ENCODE measurements at places on chromosomes 5 and 9.

DNA sequence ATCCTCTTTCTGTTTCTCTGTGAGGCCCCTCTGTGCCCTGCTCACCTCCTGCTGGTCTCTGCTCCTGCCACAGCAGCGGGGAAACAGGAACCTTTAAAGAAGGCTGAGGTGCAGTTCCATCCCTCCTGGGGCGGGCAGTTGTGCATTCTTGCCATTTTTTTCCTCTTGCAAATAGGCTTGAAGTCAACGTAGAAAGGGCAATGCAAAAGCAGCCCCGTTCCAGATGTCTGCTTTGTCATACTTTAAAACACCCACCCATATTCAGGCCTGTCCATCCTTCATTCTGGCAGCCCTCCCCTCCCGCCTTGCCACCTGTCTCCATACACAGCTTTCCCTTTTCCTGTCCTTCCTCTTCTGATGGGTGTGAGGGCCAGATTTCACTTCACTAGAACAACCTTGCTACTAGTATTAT is 65.4 kb upstream of the KLF9 start:
- DNase-seq: no peak

DNA sequence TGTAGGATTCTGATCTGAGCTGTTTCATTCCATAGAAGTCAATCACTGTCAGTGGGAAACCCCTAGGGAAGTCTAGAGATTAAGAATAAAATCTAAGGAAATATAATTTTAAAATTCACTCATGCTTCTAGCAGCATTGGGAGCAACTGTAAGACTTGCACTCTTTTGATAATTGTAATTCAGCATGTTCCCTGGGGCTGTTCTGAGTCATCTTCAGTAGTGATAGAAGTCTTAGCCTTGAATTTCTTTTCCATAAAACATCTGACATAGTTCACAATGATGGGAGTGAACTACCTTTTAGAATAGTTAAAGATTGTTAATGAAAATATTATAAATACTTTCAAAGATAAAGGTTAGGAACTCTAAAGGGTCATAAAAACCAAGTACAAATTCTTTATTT is 935.8 kb downstream of the DTWD2 start:
- no peak for DNase-seq

GRCh38 chr5:41870627-41871048 is 413 bp upstream of the OXCT1 start:
- DNase-seq: no peak

- no peak for DNase-seq
Measured at GRCh38 chr9:6641961-6642360, 3.6 kb downstream of the GLDC start.

- no peak for DNase-seq
Measured at GRCh38 chr5:103706939-103707682, 144.5 kb upstream of the NUDT12 start.

DNA sequence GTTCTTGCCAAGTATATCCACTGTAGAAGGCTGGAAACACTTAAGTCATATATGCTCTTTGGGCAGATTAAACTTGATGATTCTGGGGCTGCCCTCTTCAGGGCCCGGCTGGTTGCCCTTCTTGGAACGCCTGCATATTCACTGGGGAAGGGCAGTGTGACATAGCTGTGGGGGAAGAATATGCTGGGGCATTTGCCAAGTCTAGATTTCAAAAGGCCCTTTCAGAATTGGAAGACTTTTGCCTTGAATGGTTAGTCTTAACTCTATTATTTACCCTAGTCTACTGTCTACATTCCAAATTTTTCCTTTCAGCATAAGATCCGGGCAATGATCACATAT is 161.2 kb upstream of the PITX1 start:
- DNase-seq: no peak

- no peak for DNase-seq
Measured at GRCh38 chr5:51452562-51452961, 69.3 kb downstream of the ISL1 start.

DNA sequence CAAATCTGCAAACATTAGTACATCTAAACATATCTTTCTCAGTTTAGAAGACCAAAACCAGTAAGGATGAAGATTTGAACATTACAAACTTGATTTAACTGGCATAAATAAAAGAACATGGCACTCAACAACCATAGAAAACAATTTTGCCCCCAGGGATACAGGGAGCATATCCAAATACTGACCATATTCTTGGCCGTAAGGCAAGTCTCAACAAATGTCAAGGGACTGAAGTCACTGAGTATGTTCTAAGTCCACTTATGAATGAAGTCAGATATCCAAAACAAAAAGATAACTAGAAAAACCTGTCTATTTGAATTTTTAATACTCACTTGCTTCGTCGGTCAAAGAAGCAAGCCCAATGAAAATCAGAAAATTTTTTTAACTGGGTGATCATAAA is 14.1 kb downstream of the FEM1C start:
- DNase-seq: no peak

DNA sequence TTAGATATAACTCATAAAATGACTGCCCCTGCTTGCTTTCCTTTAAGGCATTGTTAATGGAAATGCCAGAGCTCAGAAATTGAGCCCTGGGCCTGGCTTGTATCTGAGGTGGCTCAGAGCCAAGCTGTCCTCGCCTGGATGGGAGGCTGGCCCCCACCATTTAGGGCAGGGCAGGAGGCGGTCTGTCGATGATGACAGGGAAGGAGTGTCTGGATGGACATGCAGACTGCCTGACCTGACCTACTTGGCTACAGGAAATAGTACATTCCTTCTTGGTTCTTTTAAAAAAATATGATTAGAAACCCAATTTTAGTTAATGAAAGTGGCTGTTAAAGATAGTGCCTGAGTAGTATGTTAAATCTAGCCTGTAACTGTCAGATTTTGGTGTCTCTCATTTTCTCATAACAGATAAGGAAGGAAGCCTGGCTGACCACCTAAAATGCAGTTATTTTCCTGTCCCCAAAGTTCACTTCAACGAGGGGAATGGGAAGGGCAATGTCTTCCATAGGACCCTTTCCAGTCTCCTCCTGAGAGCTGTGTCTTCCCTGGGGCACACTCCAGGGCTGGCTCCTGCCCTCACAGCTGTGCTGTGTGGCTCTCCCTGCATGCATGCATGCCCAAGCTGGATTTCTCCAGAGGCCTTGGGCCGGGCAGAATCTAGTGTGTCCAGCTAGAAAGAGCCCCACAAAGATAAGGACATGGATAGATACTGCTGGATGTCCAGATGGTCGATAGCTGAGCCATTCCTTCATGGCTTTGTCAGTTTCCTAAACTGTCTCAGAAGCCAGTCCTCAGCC is 42.3 kb downstream of the MACROH2A1 start:
- no peak for DNase-seq

- DNase-seq: peak; percentile 92
Measured at GRCh38 chr9:128218518-128219389, 15.6 kb downstream of the DNM1 start.

- DNase-seq: peak; percentile 61
Measured at GRCh38 chr5:131394128-131394527, 130.3 kb downstream of the CDC42SE2 start.

DNA sequence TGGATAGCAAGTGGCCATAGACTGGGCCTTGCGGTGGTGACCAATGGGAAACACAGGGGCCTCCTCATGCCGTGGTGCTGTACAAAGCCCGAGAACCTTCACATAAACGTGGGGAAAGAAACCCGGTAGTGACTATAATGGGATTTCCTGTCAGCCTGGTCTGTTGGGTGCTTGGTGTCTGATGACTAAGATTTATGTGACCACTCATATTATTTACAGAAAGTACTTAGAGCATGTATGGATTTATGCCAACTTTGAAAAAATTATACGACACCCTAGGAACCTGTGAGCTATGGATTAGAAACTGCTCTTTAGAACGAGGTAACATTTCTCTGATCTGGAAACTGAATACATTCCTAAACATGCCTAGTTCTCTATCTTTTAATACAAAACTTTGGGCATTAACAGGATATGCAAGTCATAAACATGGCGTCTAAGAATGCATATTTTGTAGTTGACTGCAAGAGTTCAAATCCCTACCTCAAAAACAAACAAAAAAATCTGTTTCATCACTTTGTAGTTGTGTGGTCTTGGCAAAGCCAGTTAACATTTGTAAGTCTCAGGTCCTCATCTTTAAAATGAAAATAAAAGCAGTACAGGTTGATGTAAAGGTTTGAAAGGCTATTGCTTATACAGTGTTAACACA is 85.4 kb downstream of the TMEM167A start:
- no peak for DNase-seq

GRCh38 chr9:124749781-124750180 is 21.3 kb downstream of the NR6A1 start:
- no peak for DNase-seq

DNA sequence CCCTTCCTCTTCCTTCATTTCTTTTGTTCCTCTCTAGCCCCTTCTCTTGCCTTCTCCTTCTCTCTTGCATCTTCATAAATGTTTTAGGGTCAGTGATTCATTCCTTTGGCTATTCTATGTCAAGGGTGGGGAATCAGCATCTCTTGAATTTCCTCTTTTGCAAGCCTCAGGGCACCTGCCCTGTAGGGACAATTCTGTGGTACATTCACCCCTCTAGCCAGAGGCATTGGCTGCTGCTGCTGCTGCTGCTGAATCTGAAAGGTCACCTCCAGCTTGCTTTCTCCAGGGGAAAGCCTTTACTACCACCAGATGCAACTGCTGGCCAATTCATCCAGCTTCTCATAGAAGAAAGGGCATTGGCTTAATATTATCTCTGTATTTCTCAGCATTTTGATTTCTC is 87.3 kb downstream of the INSYN2B start:
- no peak for DNase-seq

GRCh38 chr5:146646441-146646840 is 130.5 kb upstream of the GPR151 start:
- no peak for DNase-seq

DNA sequence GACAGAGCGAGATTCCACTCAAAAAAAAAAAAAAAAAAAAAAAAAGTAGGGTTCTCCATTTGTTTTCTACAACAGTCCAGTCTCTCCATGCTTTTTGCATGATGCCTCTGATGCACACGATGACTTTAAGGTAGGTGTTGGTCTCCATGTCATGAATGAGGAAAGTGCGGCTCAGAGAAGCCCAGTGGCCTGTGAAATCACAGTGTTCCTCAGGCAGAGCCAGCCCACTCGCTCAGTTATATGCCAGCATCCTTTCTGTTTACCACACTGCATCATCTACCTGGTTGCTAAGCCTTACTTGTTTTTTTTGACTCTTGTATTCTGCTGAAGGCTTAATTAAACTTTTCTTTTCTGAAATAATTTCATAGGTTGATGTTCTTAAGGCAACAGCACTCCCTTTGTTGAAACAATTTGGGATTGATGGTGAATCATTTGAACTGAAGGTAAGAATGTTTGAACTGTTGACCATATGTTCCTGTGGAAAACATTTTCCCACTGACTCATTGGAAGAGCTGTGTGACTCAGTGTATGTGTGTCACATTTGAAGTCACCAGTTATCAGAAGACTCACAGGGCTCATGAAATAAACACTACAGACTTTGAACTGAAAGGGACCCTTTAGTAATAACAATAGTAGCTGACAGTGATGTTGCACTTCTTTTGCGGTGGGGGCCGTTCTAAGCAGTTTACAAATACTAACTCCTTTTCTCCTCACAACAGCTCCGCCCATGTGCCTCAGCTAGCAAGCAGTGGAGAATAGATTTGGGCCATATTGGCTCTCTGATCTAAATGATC is 40.2 kb downstream of the RCL1 start:
- DNase-seq: peak; percentile 25

DNA sequence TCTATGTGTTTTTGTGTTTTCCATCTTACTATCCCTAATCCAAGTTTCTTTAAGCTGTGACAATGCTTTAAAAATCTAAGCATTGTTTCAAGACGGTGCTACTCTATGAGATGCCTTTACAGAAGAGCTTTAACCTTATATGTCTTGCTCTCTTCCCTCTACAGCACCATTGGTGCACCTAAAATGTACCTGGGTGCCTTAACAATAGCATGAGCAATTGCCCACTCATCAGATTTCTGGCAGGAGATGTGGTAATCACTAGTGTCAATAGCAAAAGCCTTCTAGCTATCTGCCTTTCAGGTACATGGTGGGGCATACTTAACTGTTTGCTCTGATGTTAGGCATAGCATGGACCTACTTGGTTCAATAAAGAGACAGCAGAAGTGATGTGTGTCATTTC is 222.3 kb upstream of the KIF2A start:
- no peak for DNase-seq

GRCh38 chr9:38025166-38025565 is 43.9 kb downstream of the SHB start:
- no peak for DNase-seq

GRCh38 chr9:134947265-134947955 is 29.7 kb upstream of the FCN1 start:
- no peak for DNase-seq

DNA sequence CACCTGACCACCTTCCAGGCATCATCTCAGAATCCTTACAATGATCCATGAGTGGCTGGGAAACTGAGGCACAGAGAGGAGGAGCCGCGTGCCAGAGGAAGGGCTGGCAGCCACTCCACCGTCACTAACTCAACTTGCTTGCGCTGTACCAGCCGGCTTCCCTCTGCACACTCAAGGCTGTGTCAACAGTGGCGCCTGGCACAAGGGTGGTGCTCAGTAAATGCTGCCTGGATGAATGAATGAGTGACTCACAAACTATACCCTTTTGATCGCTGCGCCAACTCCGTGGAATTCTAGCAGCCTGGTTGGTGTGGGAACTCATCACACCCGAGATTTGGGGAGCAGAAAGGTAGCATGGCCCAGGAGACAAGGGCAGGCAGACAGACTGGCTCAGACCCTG is 21.9 kb downstream of the PRRX2 start:
- DNase-seq: no peak

DNA sequence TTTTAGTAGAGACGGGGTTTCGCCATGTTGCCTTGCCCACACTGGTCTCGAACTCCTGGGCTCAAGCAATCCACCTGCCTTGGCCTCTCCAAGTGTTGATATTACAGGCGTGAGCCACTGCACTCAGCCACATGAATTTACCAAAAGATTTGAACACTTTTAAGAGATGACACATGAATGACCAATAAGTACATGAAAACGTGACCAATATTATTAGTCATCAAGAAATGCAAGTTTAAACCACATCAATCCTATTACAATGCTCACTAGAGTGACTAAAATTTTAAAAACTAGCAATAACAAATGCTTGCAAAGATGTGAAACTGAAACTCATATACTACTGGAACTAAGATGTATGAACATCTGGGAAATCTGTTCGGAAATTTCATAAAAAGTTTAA is 54.3 kb downstream of the NR6A1 start:
- no peak for DNase-seq

- no peak for DNase-seq
Measured at GRCh38 chr5:175680020-175680419, 22.1 kb downstream of the HRH2 start.

DNA sequence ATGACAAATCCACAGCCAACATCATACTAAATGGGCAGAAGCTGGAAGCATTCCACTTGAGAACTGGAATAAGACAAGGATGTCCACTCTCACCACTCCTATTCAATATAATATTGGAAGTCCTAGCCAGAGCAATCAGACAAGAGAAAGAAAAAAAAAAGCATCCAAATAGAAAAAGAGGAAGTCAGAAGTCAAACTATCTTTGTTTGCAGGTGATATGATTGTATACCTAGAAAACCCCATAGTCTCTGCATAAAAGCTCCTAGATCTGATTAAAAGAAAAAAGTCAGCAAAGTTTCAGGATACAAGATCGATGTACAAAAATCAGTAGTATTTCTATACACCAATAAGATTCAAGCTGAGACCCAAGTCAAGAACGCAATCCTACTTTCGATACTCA is 66.1 kb downstream of the OSMR start:
- DNase-seq: no peak

- DNase-seq: no peak
Measured at GRCh38 chr9:98795970-98796363, 388 bp downstream of the ANKS6 start.

All from activated CD4-positive, alpha-beta T cell treated with anti-CD3 and anti-CD28 coated beads, Interleukin-2, amount 50 U/mL, for 24 hours (primary cell).